ENCODE measurements at places on chromosomes 12 and 14. TPM values are rescaled to one million over a fixed set of nuclear protein-coding genes. Genes with fewer than 3 reads are reported as not detected.

DNA sequence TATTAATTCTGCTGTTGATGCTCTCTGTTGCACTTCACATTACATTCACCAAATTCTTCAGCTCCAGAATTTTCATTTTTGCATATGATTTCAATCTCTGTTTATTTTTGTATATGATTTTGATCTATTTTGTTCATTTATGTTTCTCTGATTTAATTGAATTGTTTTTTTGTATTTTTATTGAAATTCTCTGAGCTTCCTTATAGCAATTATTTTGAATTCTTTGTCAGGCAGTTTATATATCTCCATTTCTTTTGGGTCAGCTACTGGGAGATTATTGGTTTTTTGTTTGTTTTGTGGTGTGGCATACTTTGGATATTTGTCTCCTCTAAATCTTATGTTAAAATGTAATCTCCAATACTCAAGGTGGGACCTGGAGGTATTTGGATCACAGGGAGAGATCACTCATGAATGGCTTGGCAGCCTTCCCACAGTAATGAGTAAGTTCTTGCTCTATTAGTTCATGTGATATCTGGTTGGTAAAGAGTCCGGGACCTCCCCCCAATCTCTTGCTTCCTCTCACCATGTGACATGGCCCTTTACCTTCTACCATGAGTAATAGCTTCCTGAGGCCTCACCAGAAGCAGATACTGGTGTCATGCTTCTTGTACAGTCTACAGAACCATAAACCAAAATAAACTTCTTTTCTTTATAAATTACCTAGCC lies 8.7 kb upstream of the TCL1A start:
- DNase-seq: no peak

DNA sequence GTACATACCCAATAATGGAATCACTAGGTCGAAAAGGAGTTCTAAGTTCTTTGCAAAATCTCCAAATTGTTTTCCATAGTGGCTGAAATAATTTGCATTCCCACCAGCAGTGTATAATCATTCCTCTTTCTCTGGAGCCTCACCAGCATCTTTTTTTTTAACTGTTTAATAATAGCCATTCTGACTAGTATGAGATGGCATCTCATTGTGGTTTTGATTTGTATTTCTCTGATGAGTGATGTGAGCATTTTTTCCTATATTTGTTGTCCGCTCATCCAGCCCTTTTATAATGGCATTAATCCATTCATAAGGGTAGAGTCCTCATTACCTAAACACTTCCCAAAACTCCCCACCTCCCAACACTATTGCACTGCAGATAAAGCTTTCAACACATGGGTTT lies 278.3 kb downstream of the SEC23A start:
- DNase-seq: no peak

CTDSP2 gene
- 99.6 TPM for total RNA-seq

PLBD1 gene
- total RNA-seq: 22.1 TPM

DNA sequence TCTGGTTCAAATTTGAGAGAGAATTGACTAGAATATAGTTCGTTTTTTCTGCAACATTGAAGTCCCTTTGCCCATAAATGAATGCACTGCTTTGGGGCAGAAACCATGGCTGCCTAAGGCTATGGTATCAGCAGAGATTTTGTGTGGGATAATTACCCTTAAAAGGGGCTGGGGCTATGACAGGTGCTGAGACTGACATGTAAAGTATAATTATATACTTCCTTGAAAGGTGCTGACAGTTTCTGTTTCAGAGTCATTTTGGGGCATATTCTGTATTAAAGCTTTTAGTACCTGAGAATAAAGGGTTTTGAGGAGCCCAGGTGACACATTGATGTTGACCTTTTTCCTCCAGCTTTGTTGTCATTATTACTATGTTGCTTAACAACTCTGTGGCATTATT lies 150.3 kb upstream of the PTPRQ start:
- no peak for DNase-seq

DNA sequence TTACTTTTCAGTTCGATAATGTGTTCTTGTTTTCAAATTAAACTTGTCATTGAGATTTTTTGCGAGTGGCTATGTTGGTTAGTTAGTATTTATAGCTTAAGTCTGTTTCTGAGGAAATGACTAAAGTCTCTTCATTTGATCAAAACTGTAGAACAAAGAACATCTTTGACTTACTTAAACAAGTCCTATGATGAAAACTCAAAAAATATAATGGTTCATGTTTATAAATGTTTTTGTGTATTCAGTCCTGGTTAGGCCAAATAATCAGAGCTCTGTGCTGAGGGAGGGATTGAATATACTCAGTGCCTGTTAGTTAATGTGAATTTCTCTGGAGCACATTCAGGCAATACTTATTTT lies 51.7 kb downstream of the PPFIBP1 start:
- no peak for DNase-seq

DNA sequence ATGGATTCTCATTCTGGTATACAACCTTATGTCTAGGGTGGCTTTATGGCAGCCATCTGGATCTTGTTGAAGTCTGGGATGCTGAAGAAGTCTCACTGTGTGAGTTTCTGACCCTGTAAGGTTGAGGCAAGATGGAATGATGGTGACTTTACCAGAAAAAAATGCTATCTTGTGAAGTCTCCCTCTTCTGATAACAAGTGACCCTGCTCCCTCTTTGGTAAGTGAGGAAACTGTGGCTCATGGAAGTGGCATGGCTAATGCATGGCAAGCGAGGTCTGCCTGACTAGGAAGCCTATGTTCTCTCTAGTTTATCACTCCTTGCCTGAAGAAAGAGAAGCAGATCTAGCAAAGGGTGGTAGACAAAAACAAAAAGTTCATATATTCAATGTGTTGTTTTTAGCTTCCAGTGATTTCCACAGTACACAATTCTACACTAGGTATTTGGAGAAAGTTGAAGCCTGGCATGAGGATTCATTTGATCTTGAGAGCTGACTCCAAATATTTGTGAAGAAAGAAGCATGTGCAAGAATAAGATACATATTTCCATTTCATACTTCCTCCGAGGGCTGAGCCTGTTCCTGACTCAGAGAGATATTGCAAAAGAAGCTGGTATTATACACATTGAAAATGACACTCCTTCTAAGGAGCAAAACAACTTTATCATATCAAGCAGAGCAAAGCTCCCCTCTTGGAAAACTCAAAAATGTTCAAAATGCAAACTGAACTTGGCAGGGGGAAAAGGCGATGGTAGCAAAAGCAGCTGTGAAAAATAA lies 63.6 kb downstream of the HELB start:
- DNase-seq: no peak

TMEM63C gene
- 0.03 TPM for total RNA-seq

GRCh38 chr14:59679872-59680271 lies 103.3 kb upstream of the CCDC175 start:
- no peak for DNase-seq

GRCh38 chr12:93336291-93336741 lies 41.4 kb upstream of the NUDT4 start:
- no peak for DNase-seq

DNA sequence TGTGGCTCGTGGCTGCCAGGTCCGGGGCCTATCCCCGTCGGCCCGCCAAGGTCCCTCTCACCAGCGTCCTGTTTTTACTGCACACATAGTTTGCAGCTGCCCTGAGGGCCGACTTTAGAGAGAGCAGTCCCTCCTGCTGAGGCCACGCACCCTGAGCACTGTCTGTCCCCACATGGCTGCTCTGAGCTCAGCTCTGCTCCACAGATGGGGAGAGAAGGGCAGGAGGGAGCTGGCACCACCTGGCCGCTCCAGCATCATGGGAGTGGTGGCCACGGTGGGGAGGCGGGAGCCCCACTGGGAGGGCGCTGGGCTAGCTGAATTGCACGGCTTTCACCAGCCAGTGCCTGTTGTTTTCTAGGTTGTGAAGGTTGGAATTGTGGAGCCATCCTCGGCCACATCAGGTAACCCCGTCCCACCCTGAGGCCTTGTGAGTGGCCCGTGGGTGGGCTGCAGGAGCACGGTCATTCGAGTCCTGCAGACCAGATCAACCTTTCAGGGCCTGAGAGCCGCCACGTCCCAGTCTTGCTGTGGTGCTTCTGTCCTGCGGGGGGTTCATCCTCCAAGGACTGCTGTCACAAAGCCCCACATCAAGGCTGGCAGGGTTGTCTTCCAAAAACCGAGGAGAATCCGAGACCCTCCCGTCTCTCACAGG lies 7.4 kb upstream of the TEX22 start:
- DNase-seq: no peak

DNA sequence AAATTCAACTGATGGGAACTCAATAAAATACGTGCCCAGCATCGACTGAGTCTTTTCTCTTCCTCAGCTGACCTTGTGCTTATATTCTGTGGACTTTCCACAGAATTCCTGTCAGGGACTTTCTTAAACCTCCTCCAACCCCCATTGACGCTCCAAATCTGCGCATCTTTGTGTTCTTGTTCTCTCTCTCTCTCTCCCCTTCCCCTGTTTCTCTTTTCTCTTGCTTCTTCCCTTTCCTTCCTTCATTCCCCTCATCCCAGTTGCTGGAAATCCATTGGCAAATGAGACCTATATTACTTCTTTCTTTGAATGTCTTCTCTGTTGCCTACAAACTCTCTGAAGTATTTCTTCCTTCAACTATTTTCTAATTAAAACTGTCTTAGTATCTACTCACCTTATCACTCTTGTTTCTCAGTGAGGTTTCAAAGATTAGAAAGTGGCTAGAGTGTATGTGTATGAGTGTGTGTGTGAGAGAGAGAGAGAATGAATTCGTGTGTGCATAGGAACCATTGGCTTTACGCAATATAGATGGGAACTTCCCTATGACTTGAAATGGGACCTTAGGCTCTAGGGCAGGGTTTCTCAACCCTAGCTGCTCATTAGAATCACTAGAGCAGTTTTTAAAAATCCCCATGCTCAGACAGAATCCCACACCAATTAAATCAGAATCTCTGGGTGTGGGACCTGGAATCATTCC lies 41.8 kb upstream of the DHRS7 start:
- no peak for DNase-seq

CLECL1 gene
- total RNA-seq: 1.2 TPM

DNA sequence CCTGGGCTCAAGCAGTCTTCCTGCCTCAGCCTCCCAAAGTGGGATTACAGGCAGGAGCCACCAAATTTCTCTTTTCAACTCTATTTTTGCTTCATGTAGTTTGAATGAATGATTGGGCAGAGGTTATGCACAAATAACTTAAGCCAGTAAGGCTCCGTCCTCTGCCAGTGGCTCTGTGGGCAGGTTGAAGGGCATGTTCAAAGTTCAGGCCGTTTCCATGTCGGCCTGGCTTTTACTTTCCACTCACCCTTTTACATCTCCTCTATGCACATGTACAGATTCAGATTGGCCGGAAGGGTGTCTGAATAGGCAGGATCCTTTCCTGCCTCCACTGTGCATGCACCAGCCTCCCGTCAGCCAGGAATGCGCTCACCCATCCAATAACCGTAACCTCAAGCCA lies 132.3 kb downstream of the EML1 start:
- no peak for DNase-seq

- DNase-seq: no peak
These were observed 62.7 kb downstream of the SUDS3 start for GRCh38 chr12:118439068-118439467.

DNA sequence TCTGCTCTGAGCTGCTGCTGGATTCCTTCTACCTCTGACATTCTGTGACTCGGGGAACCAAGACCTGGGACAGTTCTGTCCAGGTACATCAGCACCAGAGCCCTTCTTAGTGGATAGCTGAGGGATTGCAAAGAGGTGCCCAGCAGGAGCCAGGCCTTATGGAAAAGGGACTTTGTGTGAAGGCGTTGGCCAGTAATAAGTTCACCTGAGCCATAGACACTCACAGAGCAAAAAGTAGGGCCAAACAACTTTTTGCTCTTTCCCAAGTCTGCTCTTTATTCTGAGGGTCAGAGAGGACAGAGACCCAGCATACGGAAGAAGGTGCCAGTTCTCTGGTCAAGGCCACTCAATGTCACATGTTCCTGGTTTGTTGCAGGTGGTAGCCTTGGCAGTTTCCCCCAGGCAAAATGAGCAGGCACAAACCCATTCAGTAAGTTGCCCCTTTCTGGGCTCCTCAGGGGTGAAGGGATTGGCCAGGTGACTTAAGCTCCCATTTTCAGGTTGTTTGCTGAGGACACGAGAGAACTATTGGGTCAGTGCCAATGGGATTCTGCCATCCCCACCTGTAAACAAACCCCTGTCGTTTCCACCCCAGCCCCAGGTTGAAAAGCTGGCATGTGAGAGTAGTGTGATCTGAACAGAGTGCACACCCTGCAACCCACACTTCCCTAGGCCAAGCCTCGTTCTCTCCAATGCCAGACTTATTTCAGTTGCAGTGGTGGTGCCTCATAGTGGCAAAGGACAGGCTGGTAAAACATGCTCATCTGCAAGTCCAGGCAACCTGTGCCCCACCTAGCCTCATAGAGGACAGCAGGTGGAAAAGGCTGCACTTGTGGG lies 150.3 kb downstream of the SMOC1 start:
- DNase-seq: no peak

DNA sequence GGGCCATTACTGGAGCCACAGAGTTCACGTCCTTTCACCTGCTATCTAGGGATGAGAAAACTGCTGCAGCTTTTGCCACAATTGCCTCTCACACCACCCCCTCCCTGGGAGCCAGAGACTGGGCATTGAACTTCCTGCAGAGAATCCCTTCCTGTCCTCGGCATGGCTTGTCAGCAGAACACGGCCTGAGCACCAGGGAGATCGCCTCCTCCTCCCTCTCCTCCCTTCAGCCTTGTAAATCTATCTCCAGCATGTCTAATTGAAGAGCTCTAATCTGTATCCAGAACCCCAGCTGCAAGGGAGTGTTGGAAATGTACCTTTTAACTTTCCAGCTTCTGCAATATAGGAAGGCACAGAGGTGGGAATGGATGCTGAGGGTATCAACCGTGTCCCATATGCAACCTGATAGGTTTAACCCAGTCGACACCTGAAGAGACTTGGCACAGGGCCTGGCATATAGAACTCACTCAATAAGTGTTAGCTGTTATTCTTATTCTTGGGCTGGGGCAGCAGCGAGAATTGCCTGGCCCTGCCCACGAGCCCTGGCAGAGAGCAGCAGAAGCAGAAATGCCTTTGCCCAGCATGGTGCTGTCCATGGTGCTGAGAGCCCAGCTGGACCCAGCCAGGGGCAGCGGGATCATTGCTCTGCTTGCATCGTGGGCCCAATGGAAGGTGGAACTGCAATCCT lies 26.8 kb downstream of the TMEM63C start:
- DNase-seq: peak; percentile 89

- no peak for DNase-seq
These were observed 172.2 kb upstream of the DDHD1 start for GRCh38 chr14:53325176-53325806.

C12orf50 gene
- total RNA-seq: not detected
